ENCODE measurements at places on chromosomes 7 and 10.

DNA sequence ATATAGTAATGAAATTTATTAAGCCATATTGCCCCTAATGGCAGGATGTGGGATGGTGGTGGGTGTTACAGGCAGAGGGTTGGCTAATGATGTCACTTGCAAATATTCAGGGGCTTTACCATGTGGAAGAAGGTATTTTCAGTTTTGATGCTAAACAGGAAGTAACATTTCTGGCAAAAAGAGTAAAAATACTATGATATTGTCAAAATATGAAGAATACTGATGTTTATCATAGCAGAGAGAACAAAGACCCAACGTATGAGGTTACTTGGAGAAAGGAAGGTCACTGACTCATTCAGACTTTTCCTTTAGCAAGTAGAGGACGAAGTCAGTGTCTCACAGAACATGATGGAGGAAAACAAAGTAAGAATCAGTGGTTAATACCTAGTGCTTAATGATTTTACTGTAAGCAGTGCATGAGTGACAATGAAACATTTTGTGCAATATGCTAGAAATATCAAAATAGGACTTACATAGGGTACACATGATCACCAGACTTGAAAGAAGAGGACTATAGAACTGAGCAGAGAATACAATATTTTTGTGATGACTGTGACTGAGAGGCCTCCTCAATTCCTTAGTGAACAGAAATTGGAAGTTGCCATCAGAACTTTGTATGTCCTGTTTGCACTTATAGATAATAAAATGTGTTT lies 89.7 kb upstream of the STEAP4 start:
- DNase-seq, result no peak

DNA sequence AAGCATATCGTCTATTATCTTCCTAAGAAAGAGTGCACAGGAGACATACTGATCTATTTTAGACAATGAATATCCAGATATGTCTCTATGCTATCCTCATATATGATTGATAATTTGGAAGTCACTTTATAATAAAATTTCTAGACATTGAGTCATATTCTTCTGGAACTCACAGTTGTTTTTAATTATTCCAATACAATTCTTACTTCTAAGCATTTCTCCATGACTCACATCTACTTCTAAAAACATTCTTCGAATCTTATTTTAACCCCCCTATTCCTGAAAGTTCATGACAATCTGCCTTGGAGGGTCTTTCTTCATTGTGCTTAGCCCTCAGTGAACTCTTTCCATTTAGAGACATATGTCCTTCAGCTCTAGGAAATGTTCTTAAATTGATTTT lies 368.1 kb downstream of the MDFIC start:
- DNase-seq, result no peak

- no peak for DNase-seq
These were observed 8.8 kb upstream of the SH2D4B start for GRCh38 chr10:80528901-80529300.

DNA sequence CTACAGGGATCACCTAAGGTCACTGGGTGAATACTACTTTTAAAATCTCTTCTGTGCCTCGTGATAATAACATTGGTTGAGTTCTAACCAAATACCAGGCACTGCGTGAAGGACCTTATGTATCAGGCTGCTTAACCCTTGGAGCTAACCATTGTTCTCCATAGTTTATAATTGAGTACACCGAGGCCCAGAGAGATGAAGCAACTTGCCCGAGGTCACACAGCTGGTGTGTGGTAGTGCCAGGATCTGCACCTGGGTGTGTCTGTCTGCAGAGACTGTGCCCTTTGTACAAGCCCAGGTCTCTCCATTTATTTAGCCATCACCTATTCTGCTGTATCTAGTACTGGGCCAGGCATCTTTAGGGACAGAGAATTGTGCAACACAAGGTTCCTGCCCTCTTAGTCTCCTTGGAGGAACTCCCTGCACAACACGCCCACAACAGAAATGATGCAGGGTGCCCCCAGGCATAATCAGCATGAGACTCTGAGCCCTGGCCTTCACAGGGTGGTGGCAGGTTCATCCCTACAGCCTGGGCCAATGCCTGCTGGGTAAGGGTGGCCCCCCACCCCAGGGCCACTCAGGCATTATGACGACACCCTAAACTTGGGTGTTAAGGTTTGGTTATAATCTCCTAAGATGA lies 31.5 kb downstream of the UNC5B start:
- no peak for DNase-seq

- DNase-seq, result no peak
These were observed 265.5 kb upstream of the POT1 start for GRCh38 chr7:125195156-125195555.

DNA sequence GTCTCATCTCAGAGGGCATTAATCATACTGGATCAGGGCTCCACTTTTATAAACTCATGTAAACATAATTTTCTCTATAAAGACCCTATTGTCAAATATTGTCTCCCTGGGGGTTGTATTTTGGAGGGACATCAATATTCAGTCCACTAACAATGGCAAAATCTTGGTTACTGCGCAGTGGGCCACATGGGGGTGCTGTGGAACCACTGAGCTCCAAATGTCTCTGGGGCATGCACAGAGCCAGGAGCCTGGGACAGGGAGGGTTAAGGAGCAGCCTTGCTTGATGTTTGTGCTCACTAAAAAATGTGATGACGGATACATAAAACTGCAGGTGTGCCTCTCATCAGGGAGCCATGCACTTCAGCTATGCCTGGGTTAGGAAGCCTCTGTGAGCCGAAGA lies 62.1 kb upstream of the PRSS58 start:
- peak; percentile 38 for DNase-seq

DNA sequence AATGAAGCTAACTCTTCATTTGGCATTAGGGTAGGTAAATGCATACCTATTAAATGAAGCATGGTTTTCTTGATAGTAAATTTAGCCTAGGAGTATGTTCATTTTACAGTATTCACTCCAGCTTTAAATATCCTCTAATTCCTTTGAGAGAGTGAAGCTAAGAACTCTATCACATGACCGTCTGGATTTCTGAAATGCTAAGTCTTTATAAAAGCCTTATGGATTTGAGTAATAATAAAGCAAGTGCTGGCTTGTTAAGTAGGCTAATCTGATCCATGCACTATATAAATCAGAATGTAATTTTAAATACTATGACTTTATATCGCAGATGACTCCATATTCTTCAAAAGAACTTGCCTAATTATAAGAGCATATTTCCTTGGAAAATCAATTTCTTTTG lies 64.8 kb downstream of the REEP3 start:
- DNase-seq, result no peak

- no peak for DNase-seq
These were observed 11.9 kb downstream of the ZNF804B start for GRCh38 chr7:88771417-88771816.

DNA sequence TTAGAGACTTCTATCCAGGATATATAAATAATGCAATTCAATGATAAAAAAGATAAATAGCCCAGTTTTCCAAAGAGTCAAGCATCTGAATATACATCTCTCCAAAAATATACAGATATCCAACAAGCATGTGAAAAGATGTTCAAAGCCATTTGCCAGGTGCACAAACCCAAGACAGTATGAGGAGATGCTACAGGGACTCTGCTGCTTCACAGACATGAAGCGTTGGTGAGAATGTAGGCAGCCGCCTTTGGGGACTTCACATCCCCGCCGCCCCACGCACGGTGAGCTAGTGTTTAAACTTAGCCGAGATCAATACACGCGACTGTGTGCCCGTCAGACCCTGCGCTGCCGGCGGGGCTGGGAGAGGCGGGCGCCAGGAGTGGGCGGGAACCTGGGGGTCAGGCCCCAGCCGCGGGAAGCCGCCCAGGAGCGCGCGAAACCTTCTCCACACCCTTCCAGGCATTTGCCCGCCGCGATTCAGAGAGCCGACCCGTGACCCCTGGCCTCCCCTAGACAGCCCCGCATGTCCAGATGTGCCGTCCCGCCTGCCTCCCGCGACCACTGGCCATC lies 927 bp upstream of the ALOX5 start:
- DNase-seq, result peak; percentile 39

- no peak for DNase-seq
These were observed 6.5 kb downstream of the GDI2 start for GRCh38 chr10:5806745-5807144.

- peak; percentile 30 for DNase-seq
These were observed 4.3 kb upstream of the GDI2 start for GRCh38 chr10:5817322-5818047.

DNA sequence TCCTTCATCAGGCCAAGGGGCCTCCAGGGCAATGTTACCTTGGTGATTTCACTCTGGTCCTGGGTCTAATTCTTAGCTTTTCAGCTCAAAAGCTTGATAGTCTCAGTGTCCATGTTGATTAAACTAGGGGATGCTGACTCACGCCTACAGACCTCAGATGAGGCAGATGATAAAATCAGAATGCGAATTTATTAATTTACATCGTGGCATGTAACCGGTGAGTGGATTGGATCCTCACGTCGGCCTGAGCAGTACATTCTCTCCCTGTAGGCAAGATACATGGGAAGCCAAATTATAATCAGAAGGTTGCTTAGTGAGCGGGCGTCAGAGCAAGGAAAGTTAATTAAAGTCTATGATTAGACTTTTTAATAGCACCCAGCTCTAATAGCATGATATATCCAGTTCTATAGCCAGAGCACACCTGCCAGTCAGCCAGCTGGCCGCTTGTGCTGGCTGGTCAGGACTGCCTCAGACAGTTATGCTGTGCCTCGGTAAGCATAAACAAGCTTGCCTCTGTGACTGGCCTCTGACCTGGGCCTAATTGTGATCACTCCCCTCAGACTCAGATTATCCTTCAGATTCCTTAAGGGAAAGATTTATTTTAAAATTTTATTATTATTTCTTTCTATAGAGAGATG lies 20.2 kb upstream of the CPA5 start:
- no peak for DNase-seq

DNA sequence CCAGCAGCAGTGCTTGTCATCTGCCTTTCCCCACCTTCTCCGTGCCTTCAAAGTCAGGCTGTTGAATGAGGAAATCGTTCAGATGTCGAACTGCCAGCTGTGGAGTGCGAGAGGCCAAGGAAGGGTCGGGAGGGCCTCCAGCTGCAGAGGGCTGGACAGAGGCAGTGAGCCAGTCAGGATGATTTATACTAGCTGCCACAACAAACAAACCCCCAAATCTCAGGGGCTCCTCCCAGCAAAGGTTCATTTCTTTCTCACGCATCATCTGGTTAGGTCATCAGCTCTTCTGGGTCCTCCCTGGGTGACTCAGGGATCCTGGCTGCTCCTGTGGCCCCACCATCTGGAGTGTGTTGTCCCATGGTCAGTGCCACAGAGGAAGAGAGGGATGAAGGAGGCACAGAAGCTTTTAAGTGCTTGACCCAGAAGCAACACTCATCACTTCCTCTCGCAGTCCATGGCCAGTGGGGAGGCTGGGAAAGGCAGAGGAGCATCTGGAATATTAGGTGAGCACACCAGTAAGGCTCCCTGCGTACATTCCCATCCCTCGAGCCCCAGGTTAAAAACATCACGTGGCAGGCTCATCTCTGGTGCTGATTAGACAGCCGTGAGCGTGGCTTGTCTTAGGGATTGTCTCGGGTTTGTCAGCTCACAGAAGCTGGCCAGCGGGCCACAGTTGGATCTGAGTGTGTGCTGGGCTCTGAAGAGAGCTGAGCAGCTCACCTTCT lies 140.7 kb downstream of the RGS10 start:
- no peak for DNase-seq

DNA sequence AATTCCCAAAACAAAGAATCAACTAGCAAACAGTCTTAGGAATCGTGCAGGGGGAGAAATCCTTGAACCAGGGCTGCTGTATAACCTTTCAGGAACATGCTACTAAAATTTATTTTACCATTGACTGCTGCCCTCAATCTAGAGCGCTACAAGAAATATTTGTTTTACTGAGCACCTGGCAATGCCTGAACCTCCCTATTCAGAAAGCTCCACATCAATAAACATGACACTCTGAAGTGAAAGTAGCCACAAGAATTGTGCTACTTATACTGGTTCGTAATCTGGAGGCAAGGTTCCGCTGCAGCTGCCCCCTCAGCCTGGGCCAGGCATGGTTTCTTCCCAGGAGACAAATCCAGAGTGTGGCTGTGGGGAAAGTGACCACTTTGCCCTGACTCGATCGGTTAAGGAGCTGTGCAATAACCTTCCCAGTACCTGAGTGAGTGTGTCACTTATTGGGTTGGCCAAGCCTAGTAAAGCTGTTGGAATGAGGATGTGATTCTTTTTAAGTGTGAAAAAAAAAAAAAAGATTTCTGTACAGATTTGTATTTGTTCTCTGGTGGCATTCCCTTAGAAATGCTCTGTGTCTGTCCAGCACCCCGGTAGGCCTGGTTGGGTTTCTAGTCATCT lies 7.7 kb downstream of the VWA2 start:
- no peak for DNase-seq

- DNase-seq, result no peak
These were observed 101.8 kb downstream of the GNAT3 start for GRCh38 chr7:80410081-80410480.

DNA sequence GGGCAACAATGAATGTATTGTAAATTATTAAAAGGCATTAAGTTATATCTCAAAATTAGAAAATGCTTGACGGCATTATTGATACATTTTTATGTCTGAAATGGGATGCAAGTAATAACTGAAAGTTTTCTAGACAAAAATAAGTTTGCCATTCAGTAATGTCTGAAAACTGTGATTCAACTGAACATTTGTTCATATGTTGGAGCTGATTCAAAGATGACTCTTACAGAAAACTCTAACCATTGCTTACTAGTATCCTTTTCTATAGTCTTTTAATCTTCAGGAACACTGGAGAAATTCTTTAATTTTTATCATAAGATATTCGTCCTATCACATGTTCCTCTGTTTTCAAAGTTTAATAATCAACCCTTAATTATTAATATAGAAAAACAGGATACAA lies 71.1 kb upstream of the TFEC start:
- no peak for DNase-seq

DNA sequence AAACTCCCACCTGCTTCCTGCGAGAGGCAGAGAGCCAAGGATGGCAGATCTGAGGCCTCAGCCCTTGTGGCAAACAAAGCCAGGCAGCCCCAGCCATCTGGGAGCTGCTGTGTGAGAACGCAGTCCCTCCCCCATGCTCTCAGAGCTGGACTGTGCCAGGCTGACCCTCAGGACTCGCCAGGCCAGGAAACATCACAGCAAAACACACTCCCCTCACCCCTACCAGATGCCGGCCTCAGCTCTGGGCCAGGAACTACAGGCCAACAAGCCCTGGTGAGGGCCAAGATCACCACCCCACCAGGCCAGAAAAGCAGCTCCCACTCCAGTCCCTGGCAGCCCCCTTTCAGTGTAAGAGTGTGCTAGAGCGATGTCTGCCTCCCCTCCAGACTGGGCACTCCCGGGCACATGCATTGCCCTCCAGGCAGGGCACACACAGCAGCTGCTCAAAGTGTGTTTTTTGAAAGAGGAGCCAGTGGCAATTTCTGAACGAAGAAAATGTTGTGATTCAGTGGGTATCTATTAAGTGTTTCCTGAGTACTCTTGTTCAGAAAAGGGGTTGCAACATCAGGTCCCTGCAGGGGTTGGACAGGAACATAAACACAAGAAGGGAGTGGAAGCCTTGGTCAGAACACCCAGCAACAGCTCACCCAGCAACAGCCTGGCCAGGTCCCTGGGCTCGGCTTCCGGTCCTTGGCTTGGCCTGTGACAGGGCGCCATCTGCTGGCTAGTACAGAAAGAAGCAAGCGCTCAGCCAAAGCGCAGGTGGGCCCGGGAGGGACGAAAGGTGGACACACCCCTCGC lies 18.3 kb downstream of the LRRC20 start:
- DNase-seq, result peak; percentile 87
